ENCODE measurements at places on chromosomes 3 and 15.
A peak's percentile ranks its signal among the peaks of the same experiment; 100 is the strongest.

DNA sequence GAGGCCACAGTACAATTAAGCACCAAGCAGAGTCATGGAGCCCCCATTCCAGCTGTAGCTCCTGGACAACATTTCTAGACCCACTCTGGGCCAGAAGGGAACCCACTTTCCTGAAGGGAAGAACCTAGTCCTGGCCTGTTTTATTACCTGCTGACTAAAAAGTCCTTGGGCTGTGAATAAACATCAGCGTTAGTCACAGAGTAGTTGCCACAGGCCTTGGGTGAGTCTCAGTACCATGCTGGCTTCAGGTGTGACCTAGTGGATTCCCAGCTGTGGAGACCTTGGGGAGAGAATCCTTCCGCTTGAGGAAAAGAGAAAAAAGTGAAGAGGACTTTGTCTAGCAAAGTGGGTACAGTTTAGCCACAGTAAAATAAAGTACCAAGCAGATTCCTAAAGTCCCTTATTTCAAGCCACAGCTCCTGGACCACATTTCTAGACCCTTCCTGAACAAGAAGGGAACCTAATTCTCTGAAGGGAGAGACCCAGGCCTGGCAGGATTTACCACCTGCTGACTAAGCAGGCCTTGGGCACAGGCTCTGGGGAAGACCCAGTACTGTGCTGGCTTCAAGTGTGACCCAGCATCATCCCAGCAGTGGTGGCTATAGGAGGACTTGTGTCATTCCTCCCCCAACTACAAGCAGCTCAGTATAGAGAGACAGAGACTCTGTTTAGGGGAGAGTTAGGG, 118.3 kb upstream of the KCNH8 start:
- no peak for DNase-seq

GRCh38 chr3:146948186-146948585, 343.0 kb upstream of the PLSCR5 start:
- DNase-seq, result no peak

- DNase-seq, result no peak
Observed at GRCh38 chr3:37504583-37505357, 330.4 kb upstream of the LRRFIP2 start.

DNA sequence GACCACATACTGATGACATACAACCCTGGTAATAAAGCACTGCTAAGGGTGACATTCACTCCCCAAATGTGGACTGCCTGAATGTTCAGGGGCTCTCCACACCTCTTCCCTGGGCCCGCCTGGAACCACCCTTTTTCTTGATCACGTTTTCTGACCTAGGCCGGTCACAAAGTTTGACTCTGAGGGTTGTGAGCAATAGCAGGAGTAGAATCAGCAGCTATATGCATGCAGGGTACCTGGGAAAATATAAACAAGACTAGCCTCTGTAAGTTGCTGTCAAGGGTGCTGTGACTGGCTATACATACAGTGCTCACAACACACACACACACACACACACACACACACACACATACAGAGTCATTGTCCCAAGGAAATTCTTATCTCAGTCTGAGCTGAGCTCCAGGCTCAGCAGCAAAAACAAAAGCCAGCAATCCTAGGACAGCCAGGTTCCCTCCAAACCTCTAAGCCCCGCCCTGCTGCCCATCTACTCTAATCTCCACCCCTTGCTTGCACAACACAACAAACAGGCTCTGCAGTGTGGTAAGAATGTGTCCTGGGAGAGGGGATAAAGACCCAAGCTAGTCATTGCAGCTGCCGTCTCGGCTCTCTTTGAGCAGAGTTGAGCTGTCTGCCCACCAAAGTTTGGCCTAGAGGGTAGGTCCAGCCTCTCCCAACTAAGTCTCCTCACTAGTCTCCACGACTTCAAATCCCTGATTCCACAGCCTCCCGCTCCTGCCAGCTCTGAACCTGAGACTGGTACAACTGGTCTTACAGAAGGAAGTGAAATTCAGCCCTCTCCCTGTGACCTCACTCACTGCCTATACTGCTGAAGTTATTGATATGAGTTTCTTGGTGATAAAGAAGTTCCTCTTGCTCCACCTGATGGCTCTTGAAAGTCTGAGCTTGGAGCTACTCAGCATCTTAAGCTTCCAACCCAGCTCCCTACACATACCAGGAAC, 2.2 kb downstream of the BMF start:
- DNase-seq, result peak; percentile 47

GRCh38 chr15:68372291-68372811, 59.6 kb downstream of the ITGA11 start:
- peak; percentile 26 for DNase-seq

DNA sequence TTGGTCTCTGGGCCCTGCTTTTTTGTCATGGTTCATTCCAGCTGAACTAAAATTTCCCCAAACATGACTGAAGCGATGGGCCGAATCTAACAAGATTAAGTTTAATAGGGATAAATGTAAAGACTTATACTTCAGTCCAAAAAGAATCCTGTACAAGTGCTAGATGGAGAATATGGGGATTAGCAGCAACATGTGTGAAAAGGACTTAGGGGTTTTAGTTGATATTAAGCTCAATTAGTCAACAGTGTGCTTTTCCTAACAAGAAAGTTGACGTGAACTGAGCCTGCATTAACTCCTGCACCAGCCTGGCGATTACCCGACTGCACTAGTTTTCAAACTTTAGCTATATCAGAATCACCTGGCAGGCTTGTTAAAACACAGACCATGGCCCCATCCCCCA, 61.0 kb upstream of the BBX start:
- no peak for DNase-seq

DNA sequence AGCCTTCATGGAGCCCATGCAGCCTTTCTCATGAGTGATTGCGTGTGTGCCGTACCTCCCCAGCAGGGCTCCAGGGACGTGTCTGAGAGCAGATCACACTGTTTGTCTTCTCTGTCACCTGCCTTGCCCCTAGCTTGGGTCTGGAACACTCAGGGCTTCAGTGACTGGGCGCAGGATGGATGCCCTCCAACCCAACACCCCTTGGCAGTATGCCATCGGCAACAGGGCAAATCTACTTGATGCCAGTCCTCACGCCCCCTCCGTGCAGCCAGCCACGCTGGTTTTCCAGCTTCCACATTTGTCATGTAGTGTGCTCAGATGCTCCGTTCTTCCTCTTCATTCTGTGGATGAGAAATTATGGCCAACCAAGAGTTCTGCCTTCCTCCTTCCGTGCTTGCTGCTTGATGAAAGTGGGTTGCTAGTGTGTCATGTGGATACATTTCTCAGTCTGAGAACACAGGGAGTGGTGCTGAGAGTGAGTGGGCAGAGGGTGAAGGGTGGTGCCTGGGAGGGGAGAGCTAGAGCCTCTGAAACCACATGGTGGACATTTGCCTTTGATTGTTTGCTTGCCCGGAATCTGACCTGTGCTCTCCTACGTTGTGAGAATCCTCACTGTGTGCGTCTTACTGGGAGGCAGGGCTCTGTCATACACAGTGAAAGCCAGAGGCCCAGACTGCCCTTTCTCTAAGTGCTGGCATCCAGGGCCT, 97.2 kb downstream of the FAM43A start:
- no peak for DNase-seq

GRCh38 chr3:133137042-133137996, 99.1 kb downstream of the TMEM108 start:
- no peak for DNase-seq

GRCh38 chr3:78736863-78737262, 1030.9 kb downstream of the ROBO1 start:
- DNase-seq, result peak; percentile 16

- no peak for DNase-seq
Observed at GRCh38 chr15:53910236-53910849, 67.9 kb upstream of the UNC13C start.

DNA sequence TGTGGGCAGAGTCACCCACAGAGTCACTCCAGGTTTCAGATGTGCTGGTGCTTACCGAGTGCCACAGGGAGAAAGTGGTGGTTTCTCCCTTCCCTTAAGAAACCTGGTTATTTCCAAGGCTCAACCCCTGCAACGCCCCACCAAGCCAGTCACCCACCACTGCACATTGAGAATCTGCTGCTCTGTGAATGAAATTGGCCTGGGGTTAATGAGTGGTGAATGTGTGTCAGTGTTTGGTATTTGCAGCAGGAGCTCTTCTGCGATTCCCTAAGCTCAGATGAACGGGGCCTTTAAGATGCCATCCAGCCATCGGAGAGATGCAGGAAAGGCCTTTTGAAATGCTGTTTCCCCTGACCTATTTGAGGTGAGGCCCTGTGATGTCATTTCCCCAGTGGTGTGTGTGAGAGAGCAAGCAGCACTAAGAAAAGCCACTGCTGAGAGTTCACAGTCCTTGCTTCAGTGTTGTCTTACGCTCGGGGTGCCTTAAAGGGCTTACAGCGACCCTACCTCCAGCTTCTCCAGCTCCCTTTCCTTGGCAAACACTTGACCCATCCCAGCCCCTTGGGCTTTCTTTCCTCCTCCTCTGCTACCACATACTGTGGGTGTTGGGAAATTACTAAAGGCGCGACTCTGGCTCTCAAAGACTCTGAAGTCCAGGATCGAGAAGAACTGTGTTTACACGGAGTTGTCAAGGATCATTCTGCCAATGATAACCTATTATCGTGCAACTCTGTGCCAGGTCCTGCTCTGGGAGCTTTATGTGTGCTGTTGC, 68.9 kb downstream of the SMAD3 start:
- DNase-seq, result peak; percentile 52

GRCh38 chr15:76983590-76984375, 11.1 kb upstream of the PSTPIP1 start:
- DNase-seq, result no peak

DNA sequence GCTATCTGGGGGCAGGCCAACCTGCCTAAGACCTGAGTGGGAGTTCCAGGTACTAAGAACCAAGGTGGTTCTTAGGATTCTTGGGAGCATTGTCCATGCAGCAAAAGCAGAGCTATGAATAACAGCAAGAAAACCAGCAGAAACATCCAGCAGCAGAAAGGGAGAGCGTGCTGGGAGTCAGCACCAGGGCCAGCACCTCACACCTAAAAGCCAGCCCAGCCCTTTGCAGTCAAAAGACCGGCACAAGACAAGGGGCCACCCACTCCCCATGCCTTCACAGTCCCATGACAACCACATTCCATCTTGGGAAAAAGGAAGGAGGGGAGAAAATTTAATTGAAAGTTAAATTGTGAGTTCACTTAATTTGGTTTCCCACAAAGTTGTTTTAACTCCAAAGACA, 364.9 kb downstream of the AGBL1 start:
- no peak for DNase-seq

GRCh38 chr3:20849975-20850374, 664.0 kb upstream of the SGO1 start:
- no peak for DNase-seq

DNA sequence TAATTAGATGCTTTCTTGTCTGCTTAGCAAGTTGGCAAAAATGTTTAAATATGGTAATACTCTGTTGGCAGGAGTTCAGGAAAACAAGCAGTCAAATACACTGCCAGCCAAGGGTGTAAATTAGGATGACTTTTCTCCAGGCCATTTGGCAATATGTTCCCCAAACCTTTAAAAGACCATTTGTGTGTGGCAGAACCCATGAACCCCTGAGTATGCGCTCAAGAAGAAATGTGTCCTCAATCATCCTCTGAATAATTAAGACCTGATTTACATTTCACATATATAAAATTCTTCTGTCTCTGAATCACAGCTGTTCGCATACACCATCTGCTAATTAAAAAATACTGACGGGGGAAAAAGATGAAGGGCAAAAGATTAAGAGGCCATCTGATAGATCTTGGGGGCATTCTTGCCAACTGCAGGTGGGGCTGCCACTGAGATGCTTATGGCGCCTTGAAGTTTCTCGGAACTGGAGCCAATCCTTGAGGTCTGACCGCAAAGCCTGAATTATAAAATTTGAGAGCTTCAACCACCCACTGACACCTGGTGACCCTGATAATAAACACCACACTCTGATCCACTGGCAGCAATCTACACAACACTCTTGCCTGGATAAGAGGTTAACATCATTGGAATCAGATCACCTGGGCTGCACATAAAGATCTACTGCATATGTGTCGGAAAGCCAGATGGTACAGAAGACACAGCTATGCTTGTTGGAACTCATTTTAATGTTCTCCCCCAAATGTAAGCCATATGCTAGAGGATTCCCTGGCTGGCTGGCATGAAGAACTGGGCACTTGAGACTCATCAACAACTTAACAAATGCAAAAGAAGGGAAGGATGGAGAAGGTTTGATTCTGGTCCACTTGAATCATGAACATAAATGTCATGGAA, 190.6 kb downstream of the OSBPL10 start:
- no peak for DNase-seq

DNA sequence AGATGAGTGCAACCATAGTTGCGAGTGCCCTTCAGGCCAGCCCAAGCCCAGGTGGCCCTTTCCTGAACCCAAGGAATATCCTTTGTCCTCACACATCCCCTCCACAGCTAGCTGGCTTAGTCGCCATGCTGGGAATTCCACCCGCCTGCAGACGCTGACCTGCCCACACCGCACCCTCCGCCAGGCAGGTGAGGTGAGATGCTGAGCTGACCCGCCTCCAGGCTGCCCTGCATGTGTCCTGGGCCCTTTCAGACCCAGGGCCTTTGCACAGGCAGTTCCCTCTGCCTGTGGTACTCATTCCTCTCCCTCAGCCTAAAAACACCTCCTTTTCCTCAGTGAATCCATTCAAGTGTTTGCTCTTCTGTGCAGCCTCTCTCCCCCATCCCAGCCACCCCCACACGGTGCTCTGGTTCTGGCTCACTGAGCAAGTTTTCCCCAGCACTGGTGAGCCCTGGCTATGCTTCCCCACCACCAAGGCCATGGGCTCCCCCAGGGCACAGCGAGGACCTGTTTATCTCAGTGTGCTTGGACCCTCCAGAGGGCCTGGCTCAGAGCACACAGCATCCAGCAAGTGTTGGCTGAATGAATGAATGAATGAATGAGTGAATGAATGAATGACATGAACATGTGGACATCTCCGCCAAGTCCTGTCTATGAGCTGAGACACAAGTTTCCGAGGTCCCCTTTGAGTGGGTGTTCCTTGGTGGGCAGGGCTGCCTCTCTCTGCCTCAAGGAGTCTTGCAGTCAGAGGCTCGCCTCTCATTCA, 33.0 kb upstream of the LINGO1 start:
- DNase-seq, result no peak

DNA sequence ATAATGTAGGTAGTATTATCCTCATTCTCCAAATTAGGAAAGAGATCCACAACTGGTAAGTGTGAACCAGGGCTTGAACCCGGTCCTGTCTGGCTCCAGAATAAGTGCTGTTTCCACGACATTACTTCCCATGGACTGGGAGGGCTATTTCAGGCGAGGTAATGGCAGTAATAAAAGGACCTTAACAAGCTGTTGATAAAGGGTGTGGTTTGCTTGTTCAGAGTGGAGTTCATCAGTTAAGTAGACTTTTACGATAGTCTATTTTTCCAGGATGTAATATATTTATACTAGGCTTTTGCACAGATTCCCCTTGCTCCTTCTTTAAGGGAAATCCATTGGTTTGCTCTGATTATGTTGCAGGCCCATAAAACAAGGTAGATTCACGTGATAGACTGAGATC, 88.4 kb upstream of the TNFAIP8L3 start:
- no peak for DNase-seq

DNA sequence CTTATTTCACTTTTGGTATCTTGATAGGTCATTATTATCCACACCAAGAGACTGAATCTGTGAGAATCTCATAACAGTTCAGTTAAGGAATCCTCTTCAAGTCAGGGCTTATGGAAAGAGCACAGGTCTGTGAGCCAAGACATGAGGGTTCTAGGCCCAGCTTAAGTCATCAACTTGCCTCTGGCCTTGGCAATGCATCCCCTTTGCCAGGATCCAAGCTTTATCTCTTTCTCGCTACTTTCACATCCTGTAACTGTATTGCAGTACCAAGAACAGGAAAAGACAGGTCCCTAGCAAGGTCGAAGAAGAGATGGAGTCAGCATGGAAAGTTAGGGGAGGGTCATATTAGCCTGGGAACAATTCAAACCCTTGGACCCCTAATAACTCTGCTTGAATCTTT, 13.5 kb upstream of the APOD start:
- no peak for DNase-seq

Data from fibroblast of skin of right biceps (primary cell).